ENCODE measurements at places on chromosomes 12 and 14.

- DNase-seq, result peak; percentile 70
These were observed 35.1 kb upstream of the ACTN1 start for GRCh38 chr14:69013943-69014782.

DNA sequence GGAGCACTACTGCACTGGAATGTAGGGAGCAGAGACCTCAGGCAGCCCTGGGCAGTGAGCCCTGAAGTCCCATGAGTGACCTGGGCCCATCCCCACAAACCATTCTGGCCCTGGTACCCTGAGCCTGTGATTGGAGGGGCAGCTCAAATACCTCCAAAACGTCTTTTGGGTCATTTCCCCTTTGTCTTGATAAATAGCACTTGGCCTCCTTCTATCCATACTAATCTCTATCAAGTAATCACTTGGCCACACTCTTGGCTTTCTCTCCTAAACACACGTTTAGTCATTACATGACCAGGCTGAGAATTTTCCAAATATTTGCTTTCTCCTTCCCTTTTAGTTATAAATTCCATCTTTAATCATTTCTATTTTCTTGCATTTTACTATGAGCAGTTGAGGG lies 91.3 kb downstream of the RPAP3 start:
- DNase-seq, result no peak

- DNase-seq, result no peak
These were observed 281.1 kb upstream of the AMIGO2 start for GRCh38 chr12:47360771-47361388.

- no peak for DNase-seq
These were observed 79.6 kb upstream of the PSMA6 start for GRCh38 chr14:35212471-35213142.

DNA sequence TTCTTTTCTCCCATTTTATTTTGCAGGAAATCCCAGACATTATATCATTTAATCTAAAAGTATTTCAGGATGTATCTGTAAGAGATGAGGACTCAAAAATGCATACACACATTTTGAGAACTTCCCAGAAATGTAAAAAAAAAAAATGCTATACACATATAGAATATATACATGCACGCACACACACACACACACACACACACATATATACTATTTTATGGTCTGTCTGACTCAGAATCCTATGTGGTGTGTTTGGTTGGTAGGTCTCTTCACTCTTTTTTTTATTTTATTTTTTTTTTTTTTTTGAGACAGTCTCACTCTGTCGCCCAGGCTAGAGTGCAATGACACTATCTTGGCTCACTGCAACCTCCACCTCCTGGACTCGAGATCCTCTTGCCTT lies 65.5 kb downstream of the FBXO34 start:
- DNase-seq, result no peak

DNA sequence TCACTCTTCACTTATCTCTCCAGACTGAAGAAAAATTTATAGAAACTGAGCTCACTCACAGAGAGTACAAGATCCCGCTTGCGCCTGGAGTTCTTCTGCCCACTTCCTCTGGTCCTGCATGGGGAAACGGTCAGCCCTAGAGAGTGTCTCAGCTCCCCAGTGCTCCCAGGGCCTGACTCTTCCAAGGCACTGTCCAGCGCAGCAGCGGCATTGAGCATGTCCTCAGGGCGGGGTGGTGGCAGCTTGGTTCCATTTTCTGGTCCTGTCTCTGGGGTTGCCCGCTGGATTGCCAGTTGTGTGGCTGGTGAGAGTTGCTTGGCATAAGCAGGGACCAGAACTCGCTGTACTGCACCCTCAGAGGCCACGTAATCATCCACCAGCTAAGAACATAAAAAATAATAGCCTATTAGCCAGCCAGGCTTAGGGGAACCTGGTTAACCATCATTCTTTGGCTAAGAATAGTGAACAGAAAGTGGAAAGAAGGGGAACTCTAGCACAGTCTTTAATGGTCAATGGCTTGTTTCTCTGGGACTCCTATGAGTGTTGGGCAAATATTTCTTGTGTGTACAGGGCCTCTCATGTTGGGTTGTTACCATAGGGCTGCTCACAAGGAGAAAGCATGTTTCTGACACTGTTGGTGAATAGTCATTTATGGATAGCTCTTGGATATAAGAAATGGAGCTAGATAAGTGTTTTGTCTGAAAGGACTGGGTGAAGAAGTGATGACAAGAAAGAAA lies 13.7 kb upstream of the AJUBA start:
- DNase-seq, result no peak

DNA sequence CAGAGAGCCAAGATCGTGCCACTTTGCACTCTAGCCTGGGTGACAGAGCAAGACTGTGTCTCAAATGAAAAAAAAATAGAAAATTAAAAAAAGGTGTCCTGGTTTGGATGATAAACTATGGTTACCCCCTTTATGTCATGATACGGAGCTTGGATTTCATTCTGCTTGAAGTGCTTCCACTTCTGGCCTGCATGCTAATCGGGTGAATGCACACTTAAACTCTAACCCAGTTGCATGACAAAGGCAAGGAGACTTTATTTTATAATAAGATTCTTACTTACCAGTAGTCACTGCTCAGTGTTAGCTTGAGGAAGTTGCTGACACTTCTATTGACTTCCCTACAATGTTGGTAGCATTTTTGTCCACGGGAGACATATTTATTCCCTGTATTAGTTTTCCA lies 24.3 kb downstream of the CFAP54 start:
- DNase-seq, result no peak

DNA sequence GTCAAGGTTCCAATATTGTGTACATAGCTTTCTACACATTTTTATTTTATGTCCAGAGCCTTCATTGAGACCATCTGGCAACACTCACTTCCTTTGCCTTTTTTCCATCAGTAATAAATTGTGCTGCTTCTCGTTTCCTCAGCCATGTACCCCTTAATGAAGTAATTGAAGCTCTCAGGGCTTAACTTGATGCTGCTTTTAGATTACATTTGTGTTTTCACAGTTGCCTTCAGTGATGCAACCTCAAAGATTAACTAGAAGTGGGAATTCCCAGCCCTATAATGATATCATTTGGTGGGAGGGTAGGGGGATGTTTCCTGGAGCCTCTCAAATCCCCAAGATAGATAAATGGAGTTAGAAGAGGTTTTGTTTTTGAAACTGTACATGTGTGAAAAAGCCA lies 80.2 kb upstream of the KRR1 start:
- peak; percentile 45 for DNase-seq

DNA sequence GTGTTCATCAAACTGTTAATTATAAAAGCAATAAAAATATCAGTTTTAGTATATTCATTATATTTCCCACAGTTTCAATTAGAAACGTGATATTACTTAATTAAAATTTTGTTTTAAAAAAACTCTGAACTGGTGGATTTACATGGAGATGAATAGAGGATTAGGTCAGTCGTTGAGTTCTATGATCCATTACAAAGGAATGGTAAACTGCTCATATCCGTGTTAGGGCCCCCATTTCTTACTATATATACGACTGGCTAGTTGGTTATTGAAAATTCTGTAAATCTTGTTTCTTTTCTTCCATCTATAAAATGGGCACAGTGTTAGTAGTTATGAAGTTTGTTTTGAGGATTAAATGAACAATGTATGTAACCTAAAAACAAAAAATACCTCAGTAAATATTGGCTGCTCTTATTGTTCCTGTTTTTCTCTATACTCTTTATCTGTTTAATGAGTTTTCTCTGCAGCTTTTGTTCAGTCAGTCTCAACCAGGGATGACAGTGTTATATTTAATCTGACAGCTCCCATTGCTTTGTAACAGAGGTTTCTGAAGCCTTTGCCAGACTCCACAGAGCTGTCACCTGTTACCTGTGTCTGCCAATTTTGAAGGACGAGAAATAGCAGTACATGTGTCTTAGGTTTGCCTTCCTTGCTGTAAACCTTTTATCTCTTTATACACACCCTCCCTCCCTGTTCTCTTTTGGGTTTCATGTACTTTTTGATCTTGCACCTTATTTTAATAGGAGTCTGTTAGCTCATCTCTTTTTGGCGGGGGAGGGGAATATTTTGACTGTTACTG lies 41.5 kb downstream of the FRS2 start:
- no peak for DNase-seq

DNA sequence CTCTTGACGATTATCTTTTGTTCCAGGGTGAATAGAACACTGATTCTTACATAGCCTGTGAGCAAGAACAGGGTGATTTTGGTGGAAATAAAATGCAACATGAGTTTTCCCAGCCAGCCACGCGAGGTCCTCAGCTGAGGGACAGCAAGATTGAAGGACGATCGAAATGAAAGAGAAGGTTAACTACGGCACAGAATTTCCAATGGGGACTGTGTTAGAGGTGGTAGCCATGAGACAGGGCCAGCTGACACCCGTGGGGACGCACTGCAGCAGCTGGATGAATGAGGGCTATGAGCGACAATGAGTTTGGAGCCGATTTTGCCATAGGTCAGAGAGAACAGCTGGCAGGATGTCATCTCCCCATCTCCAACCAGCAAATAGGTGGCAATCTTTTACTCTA lies 243.4 kb upstream of the PELI2 start:
- no peak for DNase-seq

- no peak for DNase-seq
These were observed 69.7 kb downstream of the ARF6 start for GRCh38 chr14:49962621-49963020.

GRCh38 chr14:105439710-105440553 lies 20.3 kb downstream of the MTA1 start:
- no peak for DNase-seq

GRCh38 chr12:130704606-130705005 lies 11.5 kb downstream of the RIMBP2 start:
- no peak for DNase-seq

DNA sequence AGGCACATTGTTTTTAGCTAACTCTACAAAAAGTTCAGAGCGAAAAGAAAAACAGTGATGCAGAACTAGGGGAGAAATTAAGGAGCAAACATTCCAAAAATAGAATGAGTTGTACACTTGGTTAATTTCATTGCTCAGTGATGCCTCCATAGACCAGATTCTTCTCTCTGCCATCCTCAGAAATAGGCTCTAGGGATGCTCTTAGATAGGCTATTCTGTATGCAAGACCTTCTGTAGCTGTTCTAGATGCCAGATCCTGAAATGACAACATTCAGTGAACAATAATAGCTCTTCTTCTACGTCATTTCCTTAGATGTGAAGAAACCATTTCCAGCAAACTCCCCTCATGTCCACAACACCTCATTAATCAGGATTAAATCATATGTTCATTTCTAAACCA lies 466.3 kb downstream of the DIO2 start:
- no peak for DNase-seq

- no peak for DNase-seq
These were observed at the start of gene RNASE12 for GRCh38 chr14:20591235-20591634. TSS of gene RNASE12 (minus strand) at chr14:20591376. CDS start at chr14:20590723, 653 bp downstream.

GRCh38 chr12:105330931-105331804 lies 677 bp downstream of the C12orf75 start:
- DNase-seq, result no peak

DNA sequence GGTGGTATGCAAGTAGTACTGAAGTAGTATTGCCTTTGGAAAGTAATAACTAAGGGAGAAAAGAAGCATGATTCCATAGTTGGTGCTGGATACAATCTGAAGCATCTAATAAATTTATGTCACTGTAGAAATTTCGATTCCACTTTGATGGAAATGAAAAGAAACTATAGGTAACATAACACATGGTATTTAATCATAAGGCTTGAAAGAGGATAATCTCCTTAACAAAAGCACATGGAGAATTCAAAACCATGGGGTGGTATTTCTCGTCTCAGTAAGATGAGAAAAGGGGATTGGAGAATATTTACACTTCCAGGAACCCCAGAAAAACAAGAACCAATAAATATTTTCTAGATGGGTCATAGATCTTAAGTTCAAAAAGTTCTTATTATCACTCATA lies 72.7 kb downstream of the NDUFA12 start:
- no peak for DNase-seq

DNA sequence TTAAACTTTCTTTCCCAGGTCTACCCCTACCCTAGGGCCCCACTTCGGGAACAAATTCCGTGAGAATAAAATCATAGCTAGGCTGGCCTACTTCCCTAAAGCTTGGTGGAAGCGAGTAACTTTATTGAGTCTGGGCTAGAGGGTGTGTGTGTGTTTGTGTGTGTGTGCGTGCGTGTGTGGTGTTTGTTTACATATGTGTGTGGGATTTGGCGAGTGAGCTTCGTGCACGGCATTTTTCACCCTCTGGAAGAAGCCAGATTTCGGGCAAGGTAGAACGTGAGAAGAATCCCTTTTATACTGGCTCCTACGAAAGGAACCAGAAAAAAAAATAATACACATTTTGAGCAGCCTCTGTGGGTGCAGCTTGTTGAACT lies 7.5 kb upstream of the LHX5 start:
- no peak for DNase-seq

DNA sequence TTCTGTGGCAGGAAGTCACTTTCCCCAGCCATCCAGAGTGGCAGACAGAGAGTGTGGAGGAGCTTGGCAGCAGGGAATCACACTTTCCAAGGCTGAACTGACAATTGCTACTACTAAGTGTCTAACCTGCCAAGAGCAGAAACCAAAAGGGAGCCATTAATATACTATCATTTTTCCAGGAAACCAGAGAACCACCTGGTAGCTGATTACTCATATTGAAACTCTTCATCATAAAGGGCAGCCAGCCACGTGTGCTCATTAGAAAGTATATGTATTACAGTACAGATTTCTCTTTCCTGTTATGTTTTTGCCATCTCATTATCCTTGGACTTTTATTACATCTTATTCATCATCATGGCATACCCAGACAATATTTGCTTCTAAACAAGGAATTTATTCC lies 374.9 kb downstream of the GXYLT1 start:
- DNase-seq, result no peak

DNA sequence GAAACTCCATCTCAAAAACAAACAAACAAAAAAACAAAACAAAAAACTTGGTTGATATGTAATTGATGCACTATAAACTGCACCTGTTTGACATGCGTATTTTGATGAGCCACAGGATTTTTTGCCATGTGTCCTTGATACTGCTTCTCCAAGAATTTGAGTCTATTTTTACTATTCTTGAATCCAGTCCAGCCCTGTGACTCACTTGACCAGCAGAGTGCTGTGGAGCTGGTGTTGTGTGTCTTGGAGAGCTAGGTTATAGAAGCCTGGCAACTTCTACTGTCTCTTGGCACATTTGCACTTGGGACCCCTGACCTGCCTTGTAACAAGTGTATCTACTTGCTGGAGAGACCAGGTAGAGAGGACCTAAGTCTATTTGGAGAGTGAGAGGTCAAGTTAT lies 52.0 kb downstream of the KLRG1 start:
- peak; percentile 12 for DNase-seq

DNA sequence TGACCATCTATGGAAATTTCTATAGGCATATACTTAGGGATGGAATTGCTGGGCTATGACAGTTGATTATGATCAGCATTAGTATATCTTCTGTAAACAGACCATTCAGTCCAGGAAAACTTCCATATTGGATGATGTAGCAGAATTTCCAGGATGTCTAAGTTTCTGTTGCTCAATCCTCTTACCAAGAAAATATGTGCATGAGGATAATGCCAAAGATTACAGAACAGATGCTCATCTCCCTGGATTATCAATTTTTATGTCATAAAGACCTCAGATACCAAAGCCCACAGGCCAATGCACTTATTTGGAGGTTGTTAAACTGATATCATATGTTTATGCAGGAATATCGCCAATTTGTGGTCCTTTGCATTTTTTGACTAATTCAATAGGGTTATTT lies 354.4 kb upstream of the FLRT2 start:
- peak; percentile 80 for DNase-seq

GRCh38 chr12:97542666-97543280 lies 80.2 kb downstream of the RMST start:
- no peak for DNase-seq

Data from fibroblast of skin of right quadriceps (primary cell).